Stimulated activated CD4-positive, alpha-beta T cell treated with anti-CD3 and anti-CD28 coated beads, Interleukin-1b, Interleukin-23, amount 100 ng/mL, for 4 hours (primary cell): ENCODE measurements at places on chromosomes 6 and 20.

DNA sequence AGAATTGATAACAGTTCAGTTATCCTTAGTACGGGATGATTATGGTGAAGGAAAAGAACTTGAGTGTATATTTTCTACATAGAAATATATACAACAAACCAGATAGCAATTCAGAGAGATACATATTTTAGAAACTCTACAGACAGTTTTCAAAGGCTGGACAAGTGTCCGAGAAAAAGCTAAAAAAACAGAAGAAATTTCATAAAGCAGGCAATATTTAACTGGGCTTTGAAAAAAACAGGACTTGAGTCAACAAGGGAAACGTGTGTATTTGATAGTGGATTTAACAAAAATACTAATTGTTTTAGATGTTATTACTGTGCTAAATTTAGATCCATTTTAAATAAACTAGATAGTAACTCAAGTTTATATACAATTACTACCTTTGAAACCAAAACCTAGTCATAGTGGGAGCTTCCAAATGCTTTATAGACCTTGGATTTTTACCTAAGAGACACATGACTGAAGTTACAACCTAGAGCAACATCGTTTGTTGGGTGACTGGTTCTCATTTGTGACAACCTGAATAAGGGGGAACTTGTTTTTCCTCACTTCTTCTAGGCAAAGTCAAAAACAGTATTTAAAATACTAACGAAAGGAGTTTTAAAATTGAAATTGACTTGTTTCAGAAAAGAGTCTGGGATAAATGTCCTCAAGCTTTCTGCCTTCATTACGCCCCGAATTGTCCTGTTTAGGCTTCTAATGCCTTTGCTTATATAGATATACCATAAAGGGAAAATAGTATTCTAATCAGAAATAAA is 116.7 kb upstream of the PRSS16 start:
- no peak for DNase-seq

DNA sequence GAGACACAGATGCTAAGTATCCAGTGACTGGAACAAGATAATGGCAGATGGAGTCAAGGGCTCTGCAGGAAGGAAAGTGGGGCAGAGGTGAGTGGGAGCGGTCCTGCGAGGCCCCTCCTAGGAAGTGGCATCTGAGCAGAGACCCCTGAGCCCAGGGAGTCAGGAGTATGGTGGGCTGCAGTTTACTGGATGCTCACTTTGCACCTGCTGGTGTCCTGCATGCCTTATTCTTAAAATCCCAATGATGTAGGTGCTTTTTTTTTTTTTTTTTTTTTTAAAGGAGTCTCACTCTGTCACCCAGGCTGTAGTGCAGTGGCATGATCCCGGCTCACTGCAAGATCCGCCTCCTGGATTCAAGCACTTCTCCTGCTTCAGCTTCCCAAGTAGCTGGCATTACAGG is 5.6 kb downstream of the CEBPB start:
- DNase-seq, result no peak

GRCh38 chr20:48723308-48724264 is 104.2 kb downstream of the PREX1 start:
- no peak for DNase-seq

- DNase-seq, result no peak
Measured at GRCh38 chr20:4670469-4670868, 51.2 kb upstream of the PRND start.

- DNase-seq, result no peak
Measured at GRCh38 chr6:145508107-145508506, 227.2 kb downstream of the EPM2A start.

DNA sequence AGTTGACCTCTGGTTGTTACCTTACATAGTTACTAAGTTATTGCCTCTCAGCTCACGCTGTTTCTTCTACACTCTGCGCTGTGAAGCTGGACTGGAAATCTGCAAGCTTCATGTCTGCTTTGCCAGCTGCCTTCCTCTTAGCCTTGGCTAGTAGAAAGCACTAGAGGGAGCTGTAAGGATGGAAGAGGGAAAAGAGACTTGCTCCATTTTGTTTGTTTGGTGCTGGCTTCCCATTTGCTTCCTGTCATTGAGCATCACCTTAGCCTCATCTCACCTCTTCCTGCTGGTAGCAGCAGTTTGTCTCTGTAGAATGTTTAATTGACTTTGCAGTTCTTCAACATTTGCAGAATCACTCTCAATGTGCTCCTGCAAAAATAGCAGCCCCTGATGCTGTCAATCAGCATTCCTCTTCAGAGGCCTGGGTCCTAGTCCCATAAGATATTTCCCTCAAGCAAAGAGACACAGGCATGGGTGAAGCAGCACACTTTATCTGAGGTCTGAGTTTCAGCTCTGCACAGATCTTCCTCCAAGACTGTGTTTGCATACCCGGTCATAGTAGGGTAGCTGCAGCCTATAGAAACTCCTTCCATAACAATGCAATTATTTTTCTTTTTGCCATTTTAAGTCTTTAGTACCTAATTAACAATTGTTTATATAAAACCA is 302.2 kb upstream of the EPHA7 start:
- DNase-seq, result no peak

- DNase-seq, result no peak
Measured at GRCh38 chr6:145498425-145498824, 236.9 kb downstream of the EPM2A start.

- no peak for DNase-seq
Measured at GRCh38 chr20:56437196-56437960, 25.3 kb downstream of the CASS4 start.

DNA sequence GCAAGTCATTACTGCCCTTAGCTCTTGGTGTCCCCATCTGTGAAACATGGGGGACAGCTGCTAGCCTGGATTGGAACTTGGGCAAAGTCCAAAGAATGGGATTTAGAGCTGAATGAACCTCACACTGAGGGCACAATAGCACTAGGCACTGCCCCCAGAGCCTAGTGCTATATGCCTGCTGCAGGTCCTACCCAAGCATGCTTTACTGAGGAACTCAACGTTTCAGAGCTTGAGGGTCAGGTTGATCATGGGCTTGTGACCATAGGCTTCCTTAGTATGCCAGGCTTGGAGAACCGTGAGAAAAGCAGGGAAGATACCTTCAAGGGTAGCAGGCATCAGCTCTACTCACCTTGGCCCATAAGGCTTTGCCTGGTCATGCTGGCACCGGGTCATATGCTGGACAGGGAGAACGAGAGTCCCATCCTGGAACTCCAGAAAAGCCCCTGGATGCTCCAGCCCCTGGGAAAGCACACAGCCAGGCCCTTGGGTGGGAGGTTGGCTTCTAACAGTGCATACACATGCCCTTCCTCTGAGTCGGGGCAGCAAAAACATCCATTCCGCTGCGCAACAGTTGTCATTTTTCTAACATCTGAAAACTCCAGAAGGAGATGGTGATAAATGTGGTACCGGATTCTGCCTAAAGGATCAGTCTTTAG is 29.7 kb downstream of the EIF2S2 start:
- no peak for DNase-seq

GRCh38 chr6:56403745-56404144 is 156.4 kb upstream of the COL21A1 start:
- DNase-seq, result no peak

- DNase-seq, result no peak
Measured at GRCh38 chr6:110628330-110628729, 151.9 kb upstream of the SLC22A16 start.

- DNase-seq, result no peak
Measured at GRCh38 chr20:21562656-21563055, 48.8 kb upstream of the NKX2-2 start.

- DNase-seq, result no peak
Measured at GRCh38 chr20:37971561-37972127, 61.6 kb downstream of the TTI1 start.

DNA sequence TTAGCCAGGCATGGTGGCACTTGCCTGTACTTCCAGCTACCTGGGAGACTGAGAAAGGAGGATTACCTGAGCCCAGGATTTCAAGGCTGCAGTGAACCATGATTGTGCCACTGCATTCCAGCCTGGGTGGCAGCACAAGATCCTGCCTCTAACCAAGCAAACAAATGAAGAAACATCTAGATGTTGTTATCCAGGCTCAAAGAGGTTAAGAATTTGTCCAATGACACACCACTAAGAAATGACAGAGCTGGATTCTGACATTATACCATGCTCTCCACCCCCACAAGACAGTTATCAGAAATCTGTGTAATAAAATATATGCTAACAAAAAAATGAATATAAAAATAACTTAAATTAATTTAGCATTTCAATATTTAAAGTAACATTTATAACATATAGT is 925.5 kb upstream of the SLC35B3 start:
- no peak for DNase-seq

DNA sequence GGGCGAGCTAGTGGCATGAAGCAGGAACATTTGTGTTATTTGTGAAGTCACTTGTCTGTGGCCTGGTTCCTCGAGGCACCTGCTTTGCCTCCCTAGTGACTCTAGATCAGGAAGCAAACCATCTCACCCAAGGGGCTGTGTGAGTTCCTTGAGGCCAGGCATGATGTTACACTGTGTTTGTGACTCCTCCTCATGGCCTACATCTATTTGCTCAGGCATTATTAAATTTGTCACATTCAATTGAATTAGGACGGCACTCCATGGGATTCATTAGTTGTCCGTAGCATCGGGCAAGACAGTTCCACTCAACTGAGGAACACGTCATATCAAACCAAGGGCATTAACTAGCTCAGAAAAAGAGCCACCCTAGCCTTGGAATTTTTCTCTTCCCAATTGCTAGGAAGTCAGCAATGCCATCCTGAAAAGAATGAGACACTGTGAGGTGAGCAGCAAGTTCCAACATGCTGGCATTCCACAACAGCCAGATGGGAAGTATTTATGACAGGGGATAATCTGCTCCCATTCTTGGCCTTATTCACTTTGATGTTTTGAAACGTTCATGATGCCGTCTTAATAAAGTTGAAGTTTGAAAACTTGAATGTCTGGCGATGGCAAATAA is 17.2 kb downstream of the TMEM200A start:
- DNase-seq, result no peak

GRCh38 chr20:32285621-32286371 is 8.3 kb downstream of the KIF3B start:
- no peak for DNase-seq

DNA sequence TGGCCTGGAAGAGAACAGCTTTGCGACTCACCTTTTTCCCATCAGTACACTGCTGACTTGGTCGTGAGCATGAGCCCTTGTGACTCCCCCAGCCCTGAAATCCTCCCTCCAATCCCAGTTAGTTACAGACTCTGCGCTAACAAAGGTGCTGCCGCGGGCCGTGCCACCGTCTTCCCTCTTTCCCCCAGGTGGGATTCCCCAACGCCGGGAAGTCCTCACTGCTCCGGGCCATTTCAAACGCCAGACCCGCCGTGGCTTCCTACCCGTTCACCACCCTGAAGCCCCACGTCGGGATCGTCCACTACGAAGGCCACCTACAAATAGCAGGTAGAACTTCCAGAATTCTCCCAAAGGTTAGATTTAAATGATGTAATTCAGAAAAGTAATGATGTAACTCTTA is 16.1 kb downstream of the MTG2 start:
- DNase-seq, result no peak

GRCh38 chr6:54970337-54970736 is 123.8 kb downstream of the FAM83B start:
- DNase-seq, result no peak

DNA sequence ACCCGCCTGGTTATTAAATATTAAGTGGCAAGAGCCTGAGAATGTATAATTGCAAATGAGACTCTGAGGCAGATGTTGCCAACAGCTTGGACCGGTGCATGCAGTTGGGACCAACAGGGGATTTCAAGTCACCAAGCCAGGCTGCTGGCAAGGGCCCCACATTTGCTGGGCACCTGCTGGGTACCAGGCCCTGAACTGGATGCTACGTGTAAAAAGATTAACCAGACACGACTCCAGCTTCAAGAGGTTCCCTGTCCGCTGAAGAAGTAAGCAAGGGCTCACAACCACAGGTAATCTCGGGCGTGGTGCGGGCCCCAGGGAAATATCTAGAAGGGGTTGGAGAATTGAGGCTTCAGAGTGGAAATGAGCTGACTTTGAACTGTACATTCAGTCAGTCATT is 13.2 kb upstream of the SIRPA start:
- DNase-seq, result no peak

- no peak for DNase-seq
Measured at GRCh38 chr20:3661814-3662665, 1.2 kb downstream of the GFRA4 start.

GRCh38 chr6:24093381-24093780 is 32.6 kb upstream of the NRSN1 start:
- no peak for DNase-seq

DNA sequence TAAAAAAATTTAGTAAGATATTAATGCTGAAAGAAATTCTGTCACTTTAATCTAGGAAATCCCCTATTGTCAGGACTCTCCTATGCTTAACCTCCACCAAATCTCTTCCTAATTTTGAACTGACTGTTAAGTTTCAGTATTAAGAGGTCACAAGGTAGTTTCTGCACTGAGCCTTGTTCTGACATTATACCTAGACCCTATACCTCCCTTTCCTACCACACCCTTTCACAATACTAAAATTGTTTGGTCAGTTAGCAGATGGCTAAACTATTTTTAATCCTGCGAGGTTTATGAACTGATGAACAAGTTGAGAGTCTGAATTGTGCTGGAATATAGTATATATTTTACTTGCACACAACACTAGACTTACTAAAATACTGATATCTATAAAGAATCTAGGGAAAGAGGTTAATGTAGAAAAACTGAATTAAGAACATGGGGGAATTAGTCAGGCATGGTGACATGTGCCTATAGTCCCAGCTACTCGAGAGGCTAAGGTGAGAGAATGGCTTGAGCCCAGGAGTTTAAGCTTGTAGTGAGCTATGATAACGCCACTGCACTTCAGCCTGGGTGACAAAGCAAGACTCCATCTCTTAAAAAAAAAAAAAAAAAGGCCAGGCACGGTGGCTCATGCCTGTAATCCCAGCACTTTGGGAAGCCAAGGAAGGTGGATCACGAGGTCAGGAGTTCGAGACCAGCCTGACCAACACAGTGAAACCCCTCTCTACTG is 51.5 kb downstream of the HBS1L start:
- DNase-seq, result no peak

- DNase-seq, result no peak
Measured at GRCh38 chr20:12306107-12306506, 388.4 kb downstream of the BTBD3 start.

DNA sequence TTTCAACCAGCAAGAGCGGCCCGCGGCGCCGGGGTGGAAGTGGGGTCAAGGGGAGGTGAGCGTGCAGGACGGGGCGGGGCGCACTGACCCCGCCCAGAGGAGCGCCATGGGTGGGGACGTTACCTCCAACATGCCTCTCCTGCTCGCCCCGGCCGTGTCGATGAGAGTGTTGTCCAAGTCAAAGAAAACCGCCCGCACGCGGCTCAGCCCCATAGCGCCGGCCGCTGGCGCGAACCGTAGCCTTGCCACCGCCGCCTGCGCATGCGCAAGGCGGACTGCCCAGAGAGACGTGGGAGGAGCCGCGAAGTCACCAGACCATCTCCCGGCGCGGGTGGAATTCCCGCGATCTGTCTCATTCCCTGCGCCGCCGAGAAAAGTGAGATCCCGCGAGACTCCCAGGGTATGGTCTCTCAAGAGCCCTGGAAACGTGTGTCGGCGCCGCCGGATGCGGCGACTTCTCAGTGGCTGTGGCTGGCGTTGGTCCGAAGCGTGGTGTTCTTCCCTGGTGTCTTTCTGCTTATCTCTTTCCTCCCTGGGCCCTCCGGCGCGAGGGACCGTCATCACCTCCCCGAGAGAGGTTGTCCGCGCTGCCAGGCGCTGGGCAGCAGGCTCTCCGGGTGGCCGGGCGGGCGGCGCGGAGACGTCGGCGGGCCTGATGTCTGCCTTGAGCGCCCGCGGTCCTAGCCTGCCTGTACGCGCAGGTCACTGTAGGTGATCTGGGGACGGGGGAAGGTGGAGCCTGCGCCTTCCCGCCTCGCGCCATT is at the start of gene NANP:
Gene NANP, minus strand, starts transcription at position 279 of the 764 bp plus-strand sequence. Its CDS starts 66 bp downstream, at position 213.
- DNase-seq, result peak; percentile 73

GRCh38 chr6:138007014-138007472 is 100.2 kb downstream of the PERP start:
- DNase-seq, result no peak

GRCh38 chr6:27375613-27376079 is 12.9 kb upstream of the ZNF391 start:
- no peak for DNase-seq
